ENCODE measurements at places on chromosomes 1 and 21.

DNA sequence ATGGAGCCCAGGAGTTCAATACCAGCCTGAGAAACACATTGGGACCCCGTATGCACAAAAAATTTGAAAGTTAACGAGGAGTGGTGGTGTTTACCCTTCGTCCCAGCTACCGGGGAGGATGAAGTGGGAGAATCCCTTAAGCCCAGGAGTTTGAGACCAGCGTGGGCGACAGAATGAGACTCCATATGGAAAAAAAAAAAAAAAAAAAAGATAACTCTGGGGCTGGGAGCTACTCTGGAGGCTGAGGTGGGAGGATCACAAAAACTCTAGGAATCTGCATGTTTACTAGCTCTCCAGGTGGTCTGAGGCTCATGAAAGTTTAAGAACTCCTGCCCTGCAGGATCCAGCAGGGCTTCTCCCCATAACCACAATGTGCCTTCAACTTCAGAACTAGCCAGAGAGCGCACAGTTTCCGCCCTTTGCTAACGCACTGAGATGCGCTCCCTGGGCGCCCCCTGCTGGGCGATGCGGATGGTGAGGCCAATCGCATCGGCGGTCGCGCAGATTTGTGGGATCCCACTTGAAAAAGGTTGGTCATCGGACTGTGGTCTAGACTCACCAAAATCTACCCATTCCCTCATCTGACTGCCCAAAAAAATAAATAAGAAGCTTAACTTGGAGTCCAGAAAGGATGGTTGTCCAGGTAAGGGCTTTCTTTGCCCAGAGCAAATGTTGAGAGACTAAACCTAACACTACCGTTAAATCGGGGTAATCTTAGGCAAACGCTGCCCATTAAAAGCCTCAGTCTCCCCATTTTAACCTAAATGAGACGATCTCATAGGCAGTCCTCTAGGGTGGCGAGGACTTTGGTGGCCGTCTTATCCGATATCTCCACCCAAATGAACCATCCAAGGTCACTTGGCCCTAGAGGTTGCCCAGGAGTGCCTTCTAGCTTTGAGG is 8.8 kb downstream of the ZNF683 start:
- peak; percentile 87 for DNase-seq

GRCh38 chr1:220363196-220363837 is 91.1 kb upstream of the RAB3GAP2 start:
- no peak for DNase-seq

GRCh38 chr1:27602462-27603308 is 1.3 kb downstream of the AHDC1 start:
- DNase-seq = peak; percentile 45

- DNase-seq = peak; percentile 15
These were observed at the start of gene SDC3 for GRCh38 chr1:30908696-30909364. TSS of gene SDC3 (minus strand) at chr1:30908758. CDS start at chr1:30908586, 172 bp downstream.

GRCh38 chr1:186099336-186100104 is 275.5 kb downstream of the TPR start:
- DNase-seq = no peak

DNA sequence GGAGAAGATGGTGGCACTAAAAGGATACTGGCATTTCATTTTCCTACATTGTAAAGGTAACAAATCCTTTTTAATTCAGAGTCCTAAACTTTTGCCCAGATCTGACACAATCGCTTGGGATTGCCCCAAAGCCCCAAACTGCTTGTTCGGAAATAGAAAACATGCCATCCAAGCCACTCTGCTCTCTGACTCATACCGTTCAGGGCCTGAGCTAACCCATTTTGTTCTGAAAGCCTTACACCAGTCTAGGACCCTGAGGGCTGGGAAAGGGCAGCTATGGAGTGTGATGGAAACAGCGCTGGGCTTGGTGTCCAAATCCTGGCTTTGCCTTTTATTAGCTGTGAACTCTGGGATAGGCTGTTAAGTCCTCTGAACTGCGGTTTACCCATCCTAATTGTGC is 159.4 kb upstream of the UBE2U start:
- no peak for DNase-seq

DNA sequence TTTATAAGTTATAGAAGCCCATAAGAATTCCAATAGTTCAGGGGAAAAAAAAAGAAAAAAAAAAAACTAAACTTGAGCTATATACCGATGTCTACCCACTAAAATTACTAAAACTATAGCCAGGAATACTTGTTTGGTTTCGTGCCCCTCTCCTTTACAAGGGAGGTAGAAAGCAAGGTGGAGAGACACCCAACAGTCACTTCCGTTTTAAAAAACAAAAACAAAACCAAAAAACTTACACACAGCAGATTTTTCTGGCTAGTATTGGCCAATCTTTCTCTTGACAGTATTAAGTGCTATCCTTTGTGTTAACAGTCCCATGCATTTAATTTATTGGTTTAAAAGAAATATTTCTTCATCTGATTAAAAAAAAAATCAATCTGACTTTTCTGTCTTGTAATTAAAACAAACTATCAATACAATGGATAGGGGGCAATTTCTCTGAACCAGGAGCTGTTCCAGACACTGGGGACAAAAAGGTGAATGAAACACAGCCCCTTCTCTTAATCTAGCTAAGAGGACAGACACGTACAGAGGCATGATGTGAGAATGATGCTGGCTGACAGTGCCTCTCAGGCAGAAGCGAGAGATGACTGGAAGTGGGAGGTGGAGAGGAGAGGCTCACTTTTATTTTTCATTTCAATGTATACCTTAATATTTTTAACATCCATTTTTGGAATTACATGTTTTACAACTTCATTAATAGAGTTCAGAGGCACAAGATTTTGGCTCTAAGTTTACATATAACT is 214.8 kb downstream of the RERE start:
- DNase-seq = peak; percentile 12

- no peak for DNase-seq
These were observed 220.7 kb upstream of the HOOK1 start for GRCh38 chr1:59593798-59594790.

- DNase-seq = no peak
These were observed 360.1 kb upstream of the RGS18 start for GRCh38 chr1:191798178-191798577.
